Kidney (tissue), 22 donors: ENCODE measurements at places on chromosomes 6 and 20.
A peak's percentile ranks its signal among the peaks of the same experiment; 100 is the strongest.

GRCh38 chr6:95654176-95654575 lies 76.8 kb downstream of the MANEA start:
- DNase-seq = no peak

DNA sequence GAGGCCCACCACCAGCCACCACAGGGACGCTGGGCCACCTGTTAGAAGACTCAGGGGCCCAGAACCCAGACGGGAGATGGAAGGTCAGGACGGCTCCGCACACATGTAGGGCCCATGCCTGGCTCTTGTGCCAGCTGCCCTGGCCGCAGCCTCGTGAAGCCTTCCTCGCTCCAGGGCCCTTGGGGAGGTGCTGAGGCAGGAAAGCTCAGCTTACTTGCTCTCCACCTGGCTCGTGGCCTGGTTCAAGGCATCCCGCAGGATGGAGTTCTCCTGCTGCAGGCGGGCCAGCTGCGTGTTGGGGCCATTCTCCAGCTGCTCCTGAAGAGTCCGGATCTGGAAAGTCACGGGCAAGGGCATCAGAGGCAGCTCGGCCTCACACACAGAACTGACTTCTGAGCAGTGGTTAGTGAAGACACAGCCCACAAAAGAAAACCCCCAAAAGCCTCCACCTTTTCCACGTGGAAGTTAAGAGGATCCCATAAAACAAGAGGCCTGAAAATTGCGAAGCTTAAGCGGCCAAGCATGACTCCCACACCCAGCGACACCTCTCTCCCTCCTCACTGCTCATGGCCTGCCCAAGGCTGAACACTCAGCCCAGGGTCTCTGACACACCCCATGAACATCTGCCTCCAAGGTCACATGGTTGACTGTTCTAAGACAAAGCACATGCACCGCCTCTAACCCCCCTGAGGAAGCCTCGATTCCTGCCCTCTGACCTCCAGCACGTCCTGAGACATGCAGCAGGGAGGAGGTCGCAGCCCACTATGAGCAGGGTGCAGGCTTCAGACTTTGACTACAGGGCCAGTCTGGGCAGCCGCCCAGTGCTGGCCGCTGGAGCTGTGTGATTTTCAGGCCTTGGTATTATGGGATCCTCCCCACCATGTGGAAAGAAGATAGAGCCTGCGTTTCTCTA lies 46.5 kb downstream of the RRBP1 start:
- no peak for DNase-seq

DNA sequence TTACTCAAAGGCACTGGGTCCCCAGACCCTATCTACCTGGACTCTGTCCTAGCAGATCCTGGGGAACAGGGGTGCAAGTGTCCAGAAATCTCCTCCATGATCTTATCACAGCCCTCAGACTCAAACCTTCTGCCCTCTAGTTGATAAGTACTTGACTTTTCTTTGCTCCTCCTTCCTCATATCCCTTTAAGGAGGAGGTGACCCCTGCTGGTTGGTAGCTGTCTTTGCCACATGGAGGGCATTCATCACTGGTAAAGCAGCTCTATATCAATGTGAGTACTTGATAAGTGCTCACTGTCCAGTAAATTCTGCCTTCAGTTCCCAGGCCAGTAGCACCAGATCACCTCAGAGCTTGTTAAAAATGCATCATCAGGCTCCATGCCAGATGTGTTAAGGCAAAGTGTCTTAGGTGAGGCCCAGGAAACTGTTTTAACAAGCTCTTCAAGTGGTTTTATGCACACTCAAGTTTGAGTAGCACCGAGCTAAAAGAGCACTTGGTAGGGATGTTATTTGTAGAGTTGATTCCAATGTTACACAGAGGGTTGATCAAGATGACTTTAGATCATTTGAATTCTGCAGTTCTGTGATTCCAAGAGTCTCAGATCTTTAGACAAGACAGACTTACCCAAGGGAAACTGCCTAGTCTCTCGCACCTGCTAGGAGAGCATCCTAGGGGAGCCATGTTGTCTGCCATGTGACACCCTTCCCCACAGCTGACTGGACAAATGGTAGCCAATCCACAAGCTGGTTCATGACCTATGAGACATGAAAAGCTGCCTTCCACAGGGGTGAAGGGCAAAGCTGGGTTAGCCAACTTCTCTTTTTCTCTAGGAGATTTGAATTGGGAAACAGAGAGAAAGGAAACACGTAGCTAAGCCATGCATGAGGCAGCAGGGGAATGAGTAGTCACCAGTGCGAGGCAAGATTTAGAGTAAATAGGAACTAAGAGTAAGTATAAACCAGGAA lies 18.6 kb downstream of the TREML2 start:
- DNase-seq = no peak

DNA sequence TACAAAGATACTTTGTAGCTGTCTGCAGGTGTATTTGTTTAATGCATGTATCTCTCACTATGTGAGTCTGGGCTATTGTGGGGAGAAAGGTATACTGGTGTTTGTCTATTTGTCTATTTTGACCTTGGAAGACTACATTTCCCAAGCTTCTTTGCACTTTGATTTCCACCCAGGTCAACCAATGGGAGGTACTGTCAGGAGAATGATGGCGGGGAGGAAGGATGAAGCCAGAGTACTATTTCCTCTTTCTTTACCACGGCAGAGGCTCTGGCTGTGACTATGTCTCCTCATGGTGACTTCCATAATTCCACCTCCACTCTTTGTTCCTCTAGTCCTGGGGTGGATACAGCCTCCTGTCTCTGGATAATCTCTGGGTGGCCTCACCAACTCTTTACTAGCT lies 23.1 kb downstream of the LBP start:
- no peak for DNase-seq

GRCh38 chr20:17969884-17970409 lies 1.1 kb downstream of the MGME1 start:
- peak; percentile 42 for DNase-seq

GRCh38 chr20:45067558-45067957 lies 33.4 kb downstream of the KCNS1 start:
- DNase-seq = no peak

- peak; percentile 74 for DNase-seq
Measured at GRCh38 chr6:158026901-158027589, 45.4 kb downstream of the SYNJ2 start.

GRCh38 chr6:154511791-154512190 lies 1.3 kb upstream of the CNKSR3 start:
- no peak for DNase-seq

GRCh38 chr6:91083211-91083610 lies 496.3 kb upstream of the MAP3K7 start:
- DNase-seq = no peak

DNA sequence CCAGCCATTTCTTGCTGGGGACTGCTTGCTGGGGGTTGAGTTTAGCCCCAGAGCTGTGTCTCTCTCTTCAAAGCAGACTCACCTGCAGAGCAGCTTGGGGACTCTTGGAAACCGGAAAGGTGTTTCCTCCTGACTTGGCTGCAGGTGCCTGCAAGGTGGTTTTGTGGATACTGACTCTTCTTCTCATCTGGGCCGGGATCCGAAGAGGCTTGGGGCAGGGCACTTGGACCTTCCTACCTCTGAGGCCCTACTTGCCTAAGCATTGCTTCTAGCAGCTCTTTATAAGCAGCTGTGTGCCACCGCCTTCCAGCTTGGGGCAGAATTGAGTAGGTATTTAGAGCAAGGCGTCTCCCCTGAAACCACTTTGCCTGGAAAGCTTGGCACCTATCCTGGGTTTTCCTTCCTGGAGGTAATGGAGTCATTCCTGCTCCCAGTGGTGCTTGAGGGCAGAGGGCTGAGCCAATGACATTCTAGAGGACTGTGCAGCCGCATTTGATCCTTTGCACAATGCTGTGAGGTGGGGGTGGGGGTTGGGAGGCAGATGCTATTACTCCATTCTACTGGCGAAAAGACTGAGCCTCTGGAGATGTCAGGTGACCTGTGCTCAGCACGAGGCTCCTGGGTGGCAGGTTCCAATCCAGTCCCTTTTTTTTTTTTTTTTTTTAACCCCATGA lies 3.4 kb upstream of the CTSZ start:
- DNase-seq = no peak

DNA sequence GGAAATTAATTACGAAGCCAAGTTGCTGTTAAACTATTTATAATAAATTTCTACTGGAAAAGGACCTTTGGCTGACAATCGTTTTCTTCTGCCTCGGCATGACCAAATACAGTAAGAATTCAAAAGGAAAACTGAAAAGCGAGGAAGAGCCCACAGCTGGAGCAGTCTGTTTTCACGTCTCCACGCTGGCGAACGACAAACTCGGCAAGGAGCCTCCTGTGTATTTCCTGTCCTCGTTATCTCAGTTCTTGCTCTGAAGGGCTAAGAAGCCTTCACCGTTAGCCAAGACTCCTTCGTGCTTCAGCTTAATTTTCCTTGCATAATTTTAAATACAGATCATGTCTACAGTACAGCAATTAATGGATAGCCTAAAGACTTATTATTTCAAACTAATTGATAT lies 214.3 kb upstream of the PLCB4 start:
- peak; percentile 66 for DNase-seq

DNA sequence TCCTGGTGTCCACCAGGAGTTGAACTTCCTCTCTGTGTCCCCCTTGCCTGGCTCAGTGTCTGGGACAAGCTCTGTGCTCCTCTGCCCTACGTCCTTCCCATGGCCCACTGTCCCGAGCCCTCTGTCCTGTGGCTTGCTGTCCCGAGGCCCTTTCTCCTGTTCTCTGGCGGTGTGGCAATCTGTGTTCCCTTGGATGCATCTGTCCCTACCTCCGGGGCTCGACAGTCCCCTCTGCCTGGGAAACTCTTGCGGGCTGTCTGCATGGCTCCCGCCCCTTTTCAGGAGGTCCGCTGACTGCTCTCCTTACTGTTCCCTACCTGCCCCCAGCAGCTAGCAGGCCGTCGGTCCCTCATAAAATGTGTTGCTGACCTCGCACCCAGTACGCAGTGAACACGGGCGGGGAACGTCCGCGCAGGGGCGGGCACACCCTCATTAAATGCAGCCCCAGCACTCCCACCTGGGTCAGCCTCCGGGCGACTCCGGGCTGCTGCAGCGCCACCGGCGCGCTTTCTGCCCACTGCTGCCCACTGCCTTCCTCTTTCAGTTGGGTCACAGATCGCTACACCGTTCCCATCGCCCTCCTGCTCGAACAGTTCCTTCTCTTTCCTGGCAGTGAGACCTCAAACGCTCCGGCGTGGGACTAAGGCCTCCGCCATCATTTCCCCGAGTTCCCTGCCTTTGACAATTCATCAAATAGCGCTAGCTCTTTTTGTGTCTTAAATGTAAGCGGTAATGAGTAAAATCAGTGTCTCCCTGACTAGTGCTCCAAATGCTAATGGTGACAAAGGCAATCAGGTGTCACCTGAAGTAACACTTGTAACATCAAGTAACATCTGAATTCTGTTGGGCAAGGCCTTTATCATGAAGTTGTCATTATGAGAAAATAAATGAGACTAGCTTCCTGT lies 60.5 kb downstream of the RSPH3 start:
- peak; percentile 39 for DNase-seq

DNA sequence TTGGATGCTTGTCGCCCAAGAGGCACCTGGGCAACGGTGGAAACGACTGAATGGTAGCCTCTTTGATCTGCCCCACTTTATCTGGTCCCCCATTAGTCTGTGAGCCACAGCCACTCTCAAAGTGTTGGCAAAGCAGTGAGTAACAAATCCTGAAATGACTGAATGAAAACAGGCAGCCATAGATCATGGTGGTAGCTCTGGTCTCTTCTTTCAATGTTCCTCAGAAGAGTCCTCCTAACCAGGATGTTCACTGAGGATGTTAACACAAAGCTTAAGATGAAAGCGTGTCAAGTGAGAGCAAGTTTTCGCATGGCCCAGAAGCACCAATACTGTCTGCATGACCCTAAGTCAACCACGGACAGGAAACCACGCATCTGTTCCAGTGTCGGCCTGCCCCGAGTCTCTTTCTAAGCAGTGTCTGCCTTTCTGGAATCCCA lies 107.3 kb downstream of the IRF4 start:
- no peak for DNase-seq

GRCh38 chr6:18260448-18261106 lies 3.8 kb downstream of the DEK start:
- no peak for DNase-seq

DNA sequence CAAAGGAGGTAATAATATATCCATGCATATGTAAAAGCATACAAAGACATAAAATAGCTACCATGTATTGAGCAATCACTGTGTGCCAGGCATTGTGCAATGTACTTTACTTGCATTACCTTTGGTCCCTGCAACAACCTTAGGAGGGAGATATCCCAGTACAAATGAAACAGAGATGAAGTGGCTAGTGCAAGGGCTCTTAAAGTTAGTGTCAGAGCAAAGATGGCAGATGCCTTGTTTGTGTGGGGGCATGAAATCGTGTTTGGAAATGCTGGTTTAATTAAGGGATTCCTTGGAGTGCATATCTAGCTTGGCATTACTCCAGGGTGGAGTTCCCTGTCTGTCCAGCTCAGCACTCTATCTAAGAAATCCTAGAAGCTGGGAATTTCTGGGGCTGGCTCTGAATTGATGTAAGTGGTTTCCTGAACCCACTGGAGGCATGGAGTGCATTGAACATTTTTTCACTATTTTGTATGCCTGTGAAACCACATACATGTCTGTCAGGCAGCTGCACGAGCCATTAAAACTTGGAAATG lies 9.8 kb downstream of the PAQR8 start:
- DNase-seq = no peak

- no peak for DNase-seq
Measured at GRCh38 chr6:170094686-170095272, 196.1 kb downstream of the DLL1 start.

DNA sequence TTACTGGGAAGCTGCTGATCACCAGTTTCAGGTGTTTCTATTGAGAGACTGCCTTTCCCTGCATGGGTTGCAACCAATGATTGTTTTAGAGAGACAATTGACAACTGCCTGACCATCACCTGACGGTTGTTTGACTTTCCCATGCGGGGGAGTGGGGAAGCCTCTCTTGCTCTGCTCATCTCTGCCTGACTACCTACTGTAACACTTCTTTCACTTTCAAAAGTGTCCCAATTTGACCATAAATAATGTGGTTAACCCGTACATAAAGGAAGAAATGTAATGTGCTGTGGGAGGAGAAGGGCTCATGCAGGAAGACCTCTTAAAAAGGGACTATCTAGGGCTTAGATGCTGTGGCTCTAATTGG lies 122.1 kb upstream of the PHACTR1 start:
- DNase-seq = no peak

DNA sequence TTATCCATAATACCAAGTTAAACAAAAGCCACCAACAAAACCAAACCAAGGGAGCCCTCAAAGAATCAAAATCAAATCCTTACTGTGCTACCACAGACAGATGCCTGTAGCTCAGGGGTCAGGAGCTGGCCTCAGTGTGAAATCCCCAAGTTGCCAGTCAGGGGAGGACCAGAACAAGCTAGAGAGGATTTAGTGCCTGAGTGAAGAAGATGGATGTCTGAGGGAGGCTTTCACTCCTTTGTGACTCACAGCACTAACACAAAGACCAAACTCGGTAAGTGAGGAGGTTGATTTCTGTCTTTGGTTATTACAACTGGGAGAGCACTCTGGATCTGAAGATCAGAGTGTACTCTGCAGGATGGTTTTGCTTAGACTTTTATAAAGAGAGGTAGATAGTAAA lies 189.9 kb upstream of the ZNF184 start:
- DNase-seq = no peak

DNA sequence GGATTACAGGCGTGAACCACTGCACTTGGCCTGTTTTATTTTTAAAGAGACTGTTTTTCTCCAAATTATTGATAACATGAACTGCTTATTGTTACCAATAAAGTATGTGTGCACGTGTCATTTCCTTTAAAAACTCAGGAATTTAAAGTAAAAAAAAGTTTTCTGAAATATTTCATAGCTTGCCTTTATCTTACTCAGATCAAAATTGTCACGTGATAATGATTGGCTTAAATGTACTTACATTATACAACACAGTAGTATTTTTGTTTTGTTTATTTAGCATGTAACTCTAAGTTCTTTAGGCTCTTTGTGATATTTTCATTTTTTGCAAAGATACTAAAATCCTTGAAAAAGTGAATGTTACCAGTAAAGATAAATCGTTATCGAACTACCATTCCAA lies 174.1 kb downstream of the ZFAND3 start:
- no peak for DNase-seq
